ENCODE measurements at places on chromosomes 7 and 10.

DNA sequence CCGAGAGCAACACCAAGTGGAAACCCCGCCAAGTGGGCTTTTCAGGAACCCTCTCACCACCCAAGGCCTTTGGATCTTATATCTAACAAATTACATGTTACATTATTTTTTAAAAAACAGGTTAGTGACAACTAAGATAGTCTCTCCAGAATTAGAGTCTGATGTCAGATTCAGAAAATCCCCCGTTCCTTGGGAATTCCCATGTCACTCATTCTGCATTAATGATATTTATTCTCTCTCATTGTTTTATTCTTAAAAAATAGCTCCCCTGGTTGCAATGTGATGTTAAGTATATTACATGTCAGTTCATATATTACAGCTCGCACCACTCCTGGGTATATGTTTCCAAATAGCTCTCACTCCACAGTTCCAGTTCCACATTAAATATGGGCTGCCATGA is 81.8 kb downstream of the WNT2 start:
- no peak for DNase-seq

GRCh38 chr10:32065856-32066255 is 9.6 kb upstream of the KIF5B start:
- DNase-seq, result no peak

DNA sequence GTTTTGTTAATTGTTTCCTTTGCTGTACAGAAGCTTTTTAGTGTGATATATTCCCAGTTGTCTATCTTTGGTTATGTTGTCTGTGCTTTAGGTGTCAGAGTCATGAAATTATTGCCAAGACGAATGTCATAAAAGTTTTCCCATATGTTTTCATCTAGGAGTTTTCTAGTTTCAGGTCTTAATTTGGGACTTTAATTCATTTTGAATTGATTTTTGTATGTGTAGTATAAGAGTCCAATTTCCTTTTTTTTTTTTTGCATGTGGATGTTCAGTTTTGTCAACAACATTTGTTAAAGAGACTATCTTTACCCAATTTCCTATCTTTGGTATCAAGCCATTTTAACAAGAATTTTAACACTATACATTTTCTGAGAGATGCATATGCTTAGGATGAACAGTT is 432.2 kb downstream of the CNTNAP2 start:
- no peak for DNase-seq

- no peak for DNase-seq
Measured at GRCh38 chr7:112084520-112084971, 121.7 kb downstream of the DOCK4 start.

- DNase-seq, result no peak
Measured at GRCh38 chr7:88789480-88790064, 6.0 kb downstream of the TEX47 start.

GRCh38 chr10:133230387-133231195 is 574 bp downstream of the UTF1 start:
- DNase-seq, result no peak

GRCh38 chr10:65769828-65770227 is 1156.0 kb upstream of the LRRTM3 start:
- no peak for DNase-seq

DNA sequence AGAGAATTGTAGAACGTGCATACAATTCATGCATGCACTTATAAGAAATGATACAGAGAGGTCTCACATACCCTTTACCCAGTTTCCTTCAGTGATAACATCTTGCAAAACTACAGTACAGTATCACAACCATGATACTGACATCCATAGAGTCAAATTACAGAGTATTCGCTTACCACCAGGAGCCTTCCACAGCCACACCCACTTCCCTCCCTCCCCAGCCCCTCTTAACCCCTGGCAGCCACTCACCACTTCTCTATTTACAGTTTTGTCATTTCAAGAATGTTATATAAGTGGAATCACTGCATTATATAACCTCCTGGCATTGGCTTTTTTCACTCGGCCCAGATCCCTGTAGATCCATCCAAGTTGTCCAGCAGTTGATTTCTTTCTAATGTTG is 143.8 kb downstream of the ZNF248 start:
- DNase-seq, result no peak

- DNase-seq, result no peak
Measured at GRCh38 chr7:29139191-29139590, 7.1 kb downstream of the CPVL start.

GRCh38 chr7:150973571-150974451 is 4.3 kb downstream of the KCNH2 start:
- no peak for DNase-seq

GRCh38 chr7:142871260-142872105 is 14.1 kb downstream of the TRPV6 start:
- DNase-seq, result no peak
